ENCODE measurements at places on chromosomes 4 and X.
A peak's percentile ranks its signal among the peaks of the same experiment; 100 is the strongest.

GRCh38 chr4:153204247-153204671 lies at the start of gene TRIM2:
TSS of gene TRIM2 (plus strand) at chr4:153204443. CDS start at chr4:153204531, 88 bp downstream.
- no peak for DNase-seq

DNA sequence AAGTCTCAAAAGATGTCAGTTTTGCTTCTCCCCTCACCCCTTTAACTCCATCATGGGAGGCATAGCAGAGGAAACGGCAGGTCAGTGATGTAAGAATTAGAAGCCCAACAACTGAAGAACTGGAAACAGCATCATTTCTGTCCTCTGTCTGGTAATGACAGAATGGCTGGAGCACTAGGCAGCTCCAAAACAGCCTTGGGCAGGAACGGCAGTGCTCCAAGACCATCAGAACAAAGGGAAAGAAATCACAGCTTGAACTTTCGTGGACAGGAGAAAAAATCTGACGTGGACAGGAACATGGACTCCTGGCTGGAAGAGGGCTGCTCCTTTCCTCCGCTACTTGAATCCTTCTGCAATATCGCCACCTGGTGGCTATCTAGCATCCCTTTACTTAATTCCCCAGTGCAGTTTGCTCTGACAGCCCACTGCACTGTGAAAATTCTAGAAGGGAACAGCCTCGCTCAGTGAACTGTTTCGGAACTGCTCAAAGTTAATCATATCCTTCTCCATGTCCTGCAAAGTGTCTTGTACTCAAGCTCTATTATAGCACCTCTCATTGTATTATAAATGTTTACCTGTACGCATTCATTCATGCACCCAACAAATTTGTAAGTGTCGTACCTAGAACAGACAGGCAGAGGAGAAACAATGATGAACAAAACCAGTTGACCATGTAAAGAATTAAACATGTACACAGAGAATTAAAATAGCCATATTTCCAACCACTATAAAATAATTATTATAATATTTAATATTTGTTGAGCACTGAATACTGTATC lies 20.4 kb downstream of the SLC25A53 start:
- DNase-seq, result peak; percentile 79

DNA sequence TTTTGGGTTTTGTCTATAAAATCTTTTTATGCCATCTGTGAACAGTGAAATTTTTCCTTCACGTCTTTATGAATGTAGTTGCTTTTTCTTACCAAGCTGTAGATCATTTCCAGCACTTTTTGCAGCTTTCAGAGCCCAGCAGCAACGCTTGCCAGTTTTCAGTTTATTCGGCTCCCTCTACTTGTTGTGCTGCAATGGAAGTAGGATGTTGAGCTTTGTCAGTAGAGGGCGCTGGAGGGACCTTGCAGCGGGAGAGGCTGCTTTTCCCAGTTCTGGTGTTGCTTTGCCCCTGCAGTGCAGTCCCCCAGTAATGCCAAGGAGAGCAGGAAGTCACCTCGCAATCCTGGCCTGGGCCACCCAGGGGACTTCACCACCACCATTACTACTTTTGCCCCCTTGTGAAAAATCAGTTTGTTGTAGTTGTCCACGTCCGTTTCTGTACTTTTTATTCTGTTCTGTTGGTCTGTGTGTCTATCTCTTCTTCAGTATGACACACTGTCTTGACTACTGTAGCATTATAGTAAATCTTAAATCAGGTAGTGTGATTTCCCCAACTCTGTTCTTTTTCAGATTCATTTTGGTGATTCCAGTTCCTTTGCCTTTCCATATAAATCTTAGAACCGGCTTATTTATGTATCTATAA lies 21.8 kb downstream of the CMC4 start:
- DNase-seq, result peak; percentile 45

- DNase-seq, result no peak
Observed at GRCh38 chrX:152844256-152844655, 13.4 kb downstream of the NSDHL start.
